ENCODE measurements at places on chromosomes 1 and 21.
A peak's percentile ranks its signal among the peaks of the same experiment; 100 is the strongest.

GRCh38 chr1:38046884-38047602 is 450 bp upstream of the POU3F1 start:
- peak; percentile 84 for DNase-seq

DNA sequence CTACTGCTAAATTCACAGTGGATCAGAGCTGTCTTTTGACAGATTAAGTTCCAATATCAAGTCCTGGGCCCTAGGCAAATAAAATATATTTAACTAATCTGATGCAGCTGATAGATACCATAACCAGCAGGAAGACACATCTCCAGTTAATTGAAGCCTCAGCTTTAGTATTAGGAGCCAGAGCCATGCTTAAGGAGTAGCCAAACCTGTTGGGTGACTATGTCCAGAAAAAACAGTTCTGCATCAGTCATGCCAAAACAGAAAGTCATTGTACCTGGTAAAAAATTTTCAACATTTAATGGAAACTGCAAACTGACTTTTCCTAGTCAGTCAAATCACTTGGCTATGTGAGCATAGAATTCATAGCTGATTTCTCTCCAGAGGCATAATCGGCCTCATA is 200.5 kb upstream of the RUNX1 start:
- no peak for DNase-seq

DNA sequence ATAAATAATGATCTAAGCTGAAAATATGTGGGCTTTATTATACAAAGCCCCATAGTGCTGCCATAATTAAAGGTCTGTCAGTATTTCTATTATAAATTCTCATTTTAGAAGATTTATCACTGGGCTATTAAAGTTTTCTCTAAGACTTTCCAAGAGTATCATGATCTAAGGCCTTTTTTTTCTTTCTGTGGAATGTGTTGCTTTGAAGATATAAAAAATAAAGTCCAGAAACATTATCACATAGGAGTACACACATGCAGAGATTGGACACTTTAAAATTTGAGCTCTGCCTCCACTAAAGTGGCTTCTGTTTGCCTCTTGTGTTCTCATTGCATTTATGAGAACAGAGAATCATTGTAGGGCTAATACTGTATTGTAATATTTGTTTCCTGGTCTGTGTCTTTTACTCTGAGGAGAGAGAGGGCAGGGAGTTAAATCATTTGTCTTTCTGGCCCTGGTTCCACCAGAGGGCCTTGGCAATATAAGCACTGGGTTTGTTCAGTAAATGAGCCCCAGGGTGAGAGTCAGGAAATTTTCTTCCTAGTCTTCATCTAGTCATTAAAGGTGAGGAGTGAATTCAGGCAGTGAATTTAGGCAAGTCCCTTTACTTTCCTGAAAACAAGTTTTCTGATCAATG is 70.2 kb downstream of the NFIA start:
- no peak for DNase-seq

GRCh38 chr1:106439475-106439874 is 617.0 kb upstream of the PRMT6 start:
- no peak for DNase-seq

DNA sequence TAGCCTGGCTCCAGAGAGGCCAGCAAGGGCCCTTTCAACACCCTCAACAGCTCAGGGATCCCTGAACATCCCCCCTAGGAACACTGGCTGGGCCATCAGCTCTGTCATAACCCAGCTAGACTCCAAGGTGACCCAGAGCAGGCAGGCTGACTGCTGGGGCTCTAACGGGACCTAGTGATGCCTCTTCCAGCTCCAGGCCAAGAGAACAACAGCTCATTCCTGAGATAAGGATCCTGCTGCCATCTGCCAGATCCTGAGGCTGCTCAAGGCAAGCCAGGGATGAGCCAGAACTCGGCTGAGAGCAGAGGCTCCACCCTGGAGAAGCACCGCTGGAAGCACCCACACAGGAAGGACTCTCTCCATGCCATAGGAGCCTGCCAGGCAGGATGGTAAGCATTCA is 2.0 kb downstream of the VSIG8 start:
- DNase-seq: no peak

- no peak for DNase-seq
Observed at GRCh38 chr1:156412653-156413321, 43.8 kb downstream of the RHBG start.

DNA sequence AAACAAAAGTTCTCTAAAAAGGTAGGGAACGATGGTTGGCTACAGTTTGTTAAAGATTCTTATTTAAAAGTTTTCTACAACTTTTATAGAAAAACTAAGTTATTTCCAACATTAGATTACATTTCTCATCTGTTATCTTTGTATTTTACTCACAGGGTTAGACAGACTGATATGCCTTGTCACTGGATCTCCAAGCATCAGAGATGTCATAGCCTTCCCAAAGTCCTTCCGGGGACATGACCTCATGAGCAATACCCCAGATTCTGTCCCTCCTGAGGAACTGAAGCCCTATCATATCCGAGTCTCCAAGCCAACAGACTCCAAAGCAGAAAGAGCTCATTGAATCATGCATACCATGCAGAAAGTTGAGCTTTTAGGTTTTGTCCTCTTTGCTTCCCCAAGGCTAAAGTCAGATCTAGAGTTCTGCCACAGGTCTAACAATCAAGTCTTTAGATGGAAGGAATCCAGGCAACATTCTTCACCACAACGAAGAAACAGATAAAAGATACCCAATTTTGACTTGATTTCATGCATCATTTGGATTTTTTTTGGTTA is 10.3 kb downstream of the GAS5 start:
- DNase-seq: no peak

- no peak for DNase-seq
Observed at GRCh38 chr1:211829343-211830054, 1.1 kb downstream of the LPGAT1 start.

- no peak for DNase-seq
Observed at GRCh38 chr1:191290441-191290840, 812.8 kb upstream of the BRINP3 start.

- DNase-seq: no peak
Observed at GRCh38 chr1:112267929-112268328, 128.1 kb upstream of the CTTNBP2NL start.

GRCh38 chr1:162916407-162916806 is 55.4 kb upstream of the CCDC190 start:
- DNase-seq: no peak

DNA sequence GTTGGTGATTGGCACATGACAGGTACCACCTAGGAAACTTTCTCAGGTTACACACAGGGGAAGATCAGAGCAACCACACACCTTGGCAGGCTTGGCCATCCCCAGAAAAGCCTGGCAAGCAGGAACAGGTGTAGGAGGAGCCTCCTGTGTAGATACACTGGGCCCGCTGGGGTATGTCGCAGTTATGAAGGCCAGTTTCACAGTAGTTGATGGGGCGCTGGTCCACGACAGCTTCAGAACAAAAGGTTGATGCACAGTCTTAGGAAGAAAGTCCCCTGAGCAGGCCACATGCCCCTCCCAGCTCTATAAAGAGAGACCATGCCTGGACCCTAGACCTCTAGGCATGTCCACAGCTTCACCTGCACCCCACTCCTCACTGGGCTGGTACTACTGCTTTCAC is 51.6 kb downstream of the NID1 start:
- DNase-seq: no peak

GRCh38 chr1:116694524-116694923 is 27.0 kb upstream of the IGSF3 start:
- DNase-seq: no peak

- no peak for DNase-seq
Observed at GRCh38 chr1:102799496-102799895, 308.8 kb downstream of the COL11A1 start.

- no peak for DNase-seq
Observed at GRCh38 chr1:20031161-20031560, 38.8 kb upstream of the PLA2G5 start.

GRCh38 chr1:26020330-26020768 is 1.2 kb upstream of the EXTL1 start:
- no peak for DNase-seq

- DNase-seq: no peak
Observed at GRCh38 chr1:52436817-52437216, 32.4 kb downstream of the PRPF38A start.

DNA sequence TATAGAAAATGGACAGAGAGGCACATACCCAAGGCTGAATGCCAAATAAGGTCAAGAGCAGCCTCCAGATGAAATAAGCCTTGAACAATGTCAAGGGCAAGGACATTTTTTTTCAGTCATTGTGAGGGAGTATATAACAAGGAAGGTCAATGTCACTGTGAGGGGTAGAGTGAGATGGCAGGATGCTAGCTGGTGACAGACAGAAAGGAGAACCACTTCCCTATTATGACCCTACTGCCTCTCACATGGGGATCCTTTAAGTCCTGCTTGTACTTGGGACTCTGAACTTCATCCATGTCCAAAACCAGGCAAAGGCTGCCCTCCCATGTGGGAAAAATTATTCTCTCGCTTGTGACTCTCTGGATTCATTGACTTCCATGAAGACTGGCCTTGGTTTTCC is 119.5 kb upstream of the COA6 start:
- no peak for DNase-seq

DNA sequence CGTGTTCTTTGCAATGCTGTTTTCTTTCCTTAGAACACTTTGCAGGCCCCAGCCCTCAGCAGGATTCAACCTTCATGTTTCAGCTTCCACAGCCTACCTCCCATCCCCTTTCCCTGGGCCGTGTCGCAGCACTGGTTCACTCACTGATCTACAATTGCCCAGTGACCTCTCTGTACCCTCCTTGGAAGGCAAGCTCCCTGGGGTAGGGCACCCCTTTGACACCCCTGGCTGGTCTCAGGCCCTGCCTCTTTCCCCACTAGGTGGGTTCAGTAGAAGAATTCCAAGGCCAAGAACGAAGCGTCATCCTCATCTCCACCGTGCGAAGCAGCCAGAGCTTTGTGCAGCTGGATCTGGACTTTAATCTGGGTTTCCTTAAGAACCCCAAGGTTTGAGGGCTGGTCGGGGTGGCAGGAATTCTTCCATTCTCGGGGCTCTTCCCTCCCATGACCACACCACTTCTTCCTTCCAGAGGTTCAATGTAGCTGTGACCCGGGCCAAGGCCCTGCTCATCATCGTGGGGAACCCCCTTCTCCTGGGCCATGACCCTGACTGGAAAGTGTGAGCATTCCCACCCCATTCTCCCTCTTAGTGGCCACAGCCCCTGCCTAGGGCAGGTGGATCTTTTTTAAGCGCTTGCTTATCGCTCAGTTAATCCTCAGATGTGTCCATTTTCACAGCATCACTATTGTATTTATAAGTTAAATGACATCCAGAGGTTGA is 7.3 kb downstream of the RHOC start:
- DNase-seq: no peak

GRCh38 chr1:27099587-27100334 is 55.2 kb downstream of the SLC9A1 start:
- DNase-seq: no peak
